Glomerular endothelial cell (primary cell): ENCODE measurements at places on chromosomes 3 and 15.

- no peak for DNase-seq
These were observed 217.9 kb downstream of the TBC1D2B start for GRCh38 chr15:77859491-77860060.

- no peak for DNase-seq
These were observed 503.9 kb upstream of the MDFIC2 start for GRCh38 chr3:70816346-70816745.

DNA sequence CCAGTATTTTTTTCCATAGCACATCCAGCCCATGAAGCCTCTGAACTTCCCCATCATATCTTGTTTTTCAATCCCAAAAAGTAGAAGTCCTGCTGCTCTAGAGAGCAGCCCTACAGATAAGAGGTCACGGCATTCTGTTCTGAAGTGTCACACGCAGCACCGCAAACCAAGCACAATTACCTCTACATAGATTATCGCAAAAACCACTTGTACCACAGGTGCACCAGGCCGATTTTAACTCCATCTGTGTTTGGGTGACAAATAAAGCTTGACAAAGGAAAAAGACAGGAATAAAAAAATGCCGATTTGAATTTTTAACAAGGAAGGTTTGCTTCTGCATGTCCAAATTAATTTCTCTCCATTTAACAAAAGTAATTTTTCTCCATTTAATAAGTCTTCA is 113.7 kb downstream of the MYO5A start:
- no peak for DNase-seq

DNA sequence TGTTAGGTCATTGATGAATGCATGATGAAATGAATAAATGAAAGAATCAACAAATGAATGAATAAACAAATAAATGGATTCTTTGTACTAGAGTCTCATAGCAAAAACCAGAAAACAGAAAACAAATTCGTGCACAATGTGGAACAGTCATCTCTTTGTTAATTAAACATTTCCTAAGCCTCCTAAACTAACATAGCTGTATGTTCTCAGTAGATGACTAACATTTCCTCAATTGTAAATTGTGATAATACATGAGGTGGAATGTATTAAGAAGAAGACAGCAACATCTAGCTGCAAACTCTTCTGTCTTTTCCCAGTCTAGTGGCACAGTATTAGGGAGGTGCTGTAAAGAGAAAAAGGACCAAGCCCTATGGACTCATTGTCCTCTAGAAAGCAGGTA is 1021.0 kb downstream of the MCTP2 start:
- DNase-seq, result no peak

DNA sequence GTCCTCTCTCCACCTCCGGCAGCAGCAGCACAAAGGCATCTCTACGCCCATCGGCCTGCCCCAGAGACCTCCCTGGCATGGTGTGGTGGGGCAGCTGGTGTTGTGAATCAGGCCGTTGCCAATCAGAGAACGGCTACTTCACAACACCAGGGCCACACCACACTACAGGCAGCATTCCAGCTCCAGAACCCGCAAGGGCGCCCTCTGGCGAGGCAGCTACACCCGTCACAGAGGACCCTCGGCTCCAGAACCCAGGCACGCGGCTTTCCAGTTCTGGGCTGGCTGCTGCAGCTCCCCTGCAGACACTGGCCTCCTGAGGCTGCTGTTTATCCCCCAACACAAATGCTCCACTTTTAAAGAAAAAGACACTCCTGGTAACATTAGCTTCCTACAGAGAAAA is 127.5 kb upstream of the TOPAZ1 start:
- DNase-seq, result no peak
